NB4 (cell line): ENCODE measurements at places on chromosomes 4 and X.

GRCh38 chr4:118850488-118851173 lies 14.7 kb upstream of the SEC24D start:
- peak; percentile 43 for DNase-seq

DNA sequence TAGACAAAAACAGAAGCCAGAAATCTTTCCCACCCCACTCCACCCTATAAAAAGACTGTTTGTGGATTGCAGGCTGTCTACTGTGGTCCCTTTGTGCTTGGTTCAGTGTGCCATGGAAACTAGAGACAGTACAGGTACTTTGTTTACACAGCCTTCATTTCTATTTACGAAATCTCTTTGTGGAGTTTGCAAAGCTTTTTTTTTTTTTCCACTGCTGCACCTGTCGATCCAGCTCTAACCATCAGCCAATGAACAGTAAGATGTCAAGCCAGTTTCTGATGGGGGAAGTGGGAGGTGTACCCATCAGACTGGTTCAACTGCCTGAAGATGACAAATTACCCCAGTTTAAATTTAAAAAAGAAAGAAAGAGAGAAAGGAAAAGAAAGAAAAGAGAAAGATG lies 20.2 kb upstream of the LRBA start:
- DNase-seq = no peak

- no peak for DNase-seq
Measured at GRCh38 chr4:29900336-29900735, 819.8 kb upstream of the PCDH7 start.

GRCh38 chrX:39008549-39008948 lies 207.3 kb downstream of the MID1IP1 start:
- peak; percentile 76 for DNase-seq

DNA sequence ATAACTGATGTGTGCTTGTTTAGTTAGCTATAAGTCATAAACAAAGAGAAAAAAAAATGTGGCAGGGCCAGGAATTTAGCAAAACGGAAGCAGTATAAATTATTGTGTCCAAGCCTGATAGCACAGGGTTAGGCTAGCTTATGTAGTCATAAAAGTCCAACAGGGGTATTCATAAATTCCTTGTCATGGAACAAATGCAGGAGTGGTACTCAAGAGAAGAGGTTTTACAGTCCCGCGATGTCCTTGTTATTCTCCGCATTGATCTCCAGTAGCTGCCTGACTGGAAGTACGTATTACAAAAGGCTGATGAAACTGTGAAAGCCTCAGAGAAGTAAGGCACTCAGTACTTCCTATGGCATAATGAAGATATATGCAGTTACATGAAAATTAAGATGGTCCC lies 336.9 kb upstream of the TRAM1L1 start:
- no peak for DNase-seq

GRCh38 chr4:27790911-27791310 lies 930.3 kb downstream of the STIM2 start:
- DNase-seq = no peak

DNA sequence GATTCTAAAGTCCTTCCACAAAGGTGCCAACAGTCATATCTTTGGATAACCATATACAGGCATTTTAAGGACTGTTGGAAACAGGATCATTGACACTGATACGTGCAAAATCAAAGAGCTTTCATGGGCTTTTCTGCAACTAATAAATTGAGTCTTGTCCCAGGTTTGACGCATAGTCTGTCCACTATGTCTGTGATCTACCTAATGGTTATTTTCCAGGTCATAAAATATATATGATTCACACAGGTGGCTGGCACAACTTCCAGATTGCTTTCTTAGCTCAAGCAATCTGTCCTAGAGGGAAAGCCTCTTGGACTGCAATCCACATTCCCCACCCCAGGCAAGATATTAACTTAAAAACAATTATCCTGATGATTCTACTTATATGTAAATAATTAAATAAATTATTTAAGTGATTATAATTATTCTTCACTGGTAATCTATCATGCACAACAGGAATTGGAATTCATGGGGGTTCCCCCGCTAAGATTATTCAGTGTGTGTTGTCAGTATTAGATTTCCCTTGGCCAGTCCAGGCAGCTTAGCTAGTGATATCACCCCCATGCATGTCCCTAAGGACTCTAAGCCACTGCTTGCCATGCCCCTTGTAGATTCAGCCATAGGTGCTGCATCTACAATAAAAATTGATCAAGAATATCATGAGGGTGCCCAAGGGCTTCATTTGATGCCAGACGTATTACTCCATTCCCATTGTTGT lies 97.8 kb downstream of the TLL1 start:
- DNase-seq = no peak

DNA sequence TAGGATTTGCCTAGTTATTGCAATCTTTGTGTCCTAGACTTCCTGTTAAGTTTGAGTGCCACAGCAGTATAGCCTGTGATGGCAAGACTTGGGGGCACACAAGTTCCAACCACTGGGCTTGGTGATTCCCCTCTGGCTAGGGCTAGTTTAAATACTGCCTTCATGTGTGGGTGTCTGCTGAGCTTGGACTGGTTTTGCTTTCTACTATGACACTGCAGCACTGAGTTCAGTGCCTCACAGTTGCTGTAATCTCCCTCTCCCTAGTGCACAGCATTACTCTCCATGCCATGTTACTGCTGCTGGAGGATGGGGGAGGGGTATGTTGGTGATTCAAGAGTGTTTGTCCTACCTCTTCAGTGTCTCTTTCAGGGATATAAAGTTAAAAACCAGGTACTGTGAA lies 379.6 kb downstream of the IL15 start:
- no peak for DNase-seq

DNA sequence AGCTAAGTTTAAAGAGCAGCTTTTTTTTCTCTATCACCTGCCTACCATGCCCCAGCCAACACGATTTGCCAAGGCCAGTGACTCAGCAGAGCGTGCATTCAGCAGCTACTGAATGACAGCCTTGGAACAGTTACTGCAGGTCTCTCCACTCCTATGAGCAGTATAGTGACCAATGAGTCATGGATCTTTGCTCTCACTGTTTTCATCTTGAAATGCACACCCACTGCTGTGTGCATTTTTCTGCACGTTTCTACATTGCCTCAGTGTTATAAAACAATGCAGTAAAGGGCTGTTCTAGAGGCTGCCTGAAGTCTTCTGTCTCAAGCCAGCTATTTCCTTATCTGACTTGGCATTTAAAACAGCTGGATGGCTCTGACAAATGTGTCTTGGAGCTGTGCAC lies 66.0 kb upstream of the C4orf54 start:
- peak; percentile 24 for DNase-seq

DNA sequence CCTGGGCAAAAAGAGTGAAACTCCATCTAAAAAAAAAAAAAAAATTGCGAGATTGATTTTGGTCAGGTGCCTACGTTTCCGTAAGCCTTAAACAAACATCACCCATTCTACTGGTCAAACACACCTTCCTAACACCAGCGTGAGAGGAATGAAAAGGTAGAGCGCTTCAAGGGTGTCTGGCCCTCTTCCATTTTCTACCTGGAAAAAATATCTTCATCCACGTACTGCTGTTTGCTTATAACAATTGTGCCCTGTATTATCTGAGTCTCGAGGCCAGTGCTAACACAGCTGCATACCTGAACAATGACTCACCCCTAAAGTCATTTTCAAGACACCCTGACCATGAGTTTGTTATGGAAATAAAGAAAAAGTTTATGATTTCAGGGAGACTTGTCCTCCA lies 13.9 kb downstream of the TMSB4X start:
- no peak for DNase-seq

GRCh38 chrX:123348468-123348867 lies 164.4 kb downstream of the GRIA3 start:
- no peak for DNase-seq

GRCh38 chr4:109877400-109877799 lies 29.5 kb downstream of the LRIT3 start:
- DNase-seq = no peak

DNA sequence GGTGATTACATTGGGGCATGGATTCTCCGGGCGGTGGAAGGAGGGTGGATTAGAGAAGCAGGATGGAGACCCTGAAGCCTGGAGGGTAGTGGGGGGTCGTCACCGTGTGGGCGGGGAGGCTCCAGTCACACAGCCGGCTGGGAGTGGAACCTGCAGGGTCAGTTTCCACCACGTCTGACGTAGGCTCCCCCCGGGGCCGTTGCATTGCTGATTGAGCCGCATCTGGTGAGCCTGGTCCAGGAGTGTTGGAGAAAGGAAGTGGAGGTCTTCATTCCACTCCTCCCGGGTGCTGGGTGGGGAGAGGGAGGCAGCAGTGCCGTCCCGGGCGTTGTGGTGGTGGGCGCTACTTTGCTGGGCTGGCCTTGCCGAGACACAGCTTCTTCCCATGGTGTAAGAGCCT lies 28.1 kb downstream of the TBC1D14 start:
- DNase-seq = no peak

GRCh38 chr4:180710628-180711337 lies 1532.4 kb upstream of the TENM3 start:
- no peak for DNase-seq

DNA sequence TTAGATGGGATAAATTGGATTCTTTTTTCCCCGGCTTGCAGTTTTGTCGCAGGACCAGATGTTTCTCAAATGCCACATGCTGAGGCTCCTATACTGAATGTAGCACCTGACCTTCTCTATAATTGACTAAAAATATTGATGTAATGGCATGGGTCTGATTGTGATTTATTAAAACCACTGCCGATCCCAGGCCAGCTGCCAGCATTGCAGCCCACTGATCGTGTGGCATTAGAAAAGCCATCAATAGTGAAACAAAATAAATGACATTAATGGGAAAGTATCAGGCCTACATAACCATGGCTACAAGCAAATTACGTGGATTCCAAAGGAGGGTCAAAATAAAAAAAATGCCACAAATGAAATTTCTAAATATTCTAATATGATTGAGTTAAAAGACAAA lies 98.7 kb downstream of the MAB21L2 start:
- DNase-seq = no peak

DNA sequence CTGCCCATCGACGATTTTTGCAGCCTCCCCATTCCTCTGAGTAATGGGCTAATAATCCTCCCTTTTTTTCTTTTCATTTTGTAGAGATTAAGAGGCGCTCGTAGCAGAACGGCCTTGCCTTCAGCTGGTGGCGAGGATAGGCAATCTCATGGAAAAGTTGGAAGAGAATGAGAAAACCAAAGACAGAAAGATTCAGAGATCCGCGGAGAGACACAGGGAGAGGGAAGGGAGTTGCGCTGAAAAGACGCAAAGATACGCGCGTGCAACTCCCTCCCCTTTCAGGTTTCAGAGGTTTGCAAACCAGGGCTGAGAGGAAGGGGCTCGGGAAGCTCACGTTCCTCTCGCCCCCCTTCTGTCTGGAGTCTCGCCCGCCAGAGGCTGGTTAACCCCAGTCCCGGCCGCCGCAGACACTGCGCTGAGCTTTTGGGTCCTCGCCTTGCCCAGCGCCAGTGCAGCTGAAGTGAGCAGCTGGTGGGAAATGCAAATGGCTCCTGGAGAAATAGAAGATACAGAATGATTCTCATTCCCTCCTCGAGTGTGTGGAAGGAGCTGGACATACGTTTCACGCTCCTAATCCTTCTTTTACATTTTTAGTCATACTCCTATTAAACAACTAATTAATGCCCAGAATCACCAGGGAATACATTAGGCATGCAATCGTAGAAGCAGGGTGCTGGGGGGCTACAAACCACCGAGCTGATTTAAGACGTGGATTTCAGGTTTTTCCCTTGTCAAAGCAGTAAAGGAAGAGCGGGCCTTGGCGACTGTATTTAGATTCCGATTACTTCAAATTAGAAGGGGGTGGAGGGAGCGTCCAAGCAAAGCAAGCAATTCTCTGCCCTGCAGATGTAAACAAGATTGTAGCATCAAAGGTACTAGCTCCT lies 16.6 kb upstream of the PITX2 start:
- no peak for DNase-seq

DNA sequence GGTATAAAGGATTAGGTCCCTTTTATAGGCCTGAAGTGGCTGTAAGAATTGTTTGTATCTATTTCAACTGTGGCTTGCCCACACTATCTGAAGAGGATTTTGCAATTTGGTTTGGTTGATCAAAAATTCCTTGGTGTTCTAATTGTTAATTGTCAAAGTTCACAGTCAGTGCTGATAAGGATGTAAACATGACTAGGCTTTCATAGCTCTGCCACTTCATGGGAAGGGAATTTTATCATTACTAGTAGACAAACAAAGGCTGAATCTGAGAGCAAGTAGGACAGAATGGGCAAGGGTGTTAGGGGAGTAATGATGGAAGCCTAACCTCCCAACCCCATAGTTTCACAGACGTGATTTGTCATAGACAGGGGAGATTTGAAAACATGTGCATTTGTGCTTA lies 1131.7 kb downstream of the SH3BGRL start:
- DNase-seq = no peak

- peak; percentile 23 for DNase-seq
Measured at GRCh38 chr4:76200771-76201231, 12.8 kb downstream of the SCARB2 start.

- peak; percentile 31 for DNase-seq
Measured at GRCh38 chrX:118978451-118978850, 4.0 kb downstream of the LONRF3 start.

DNA sequence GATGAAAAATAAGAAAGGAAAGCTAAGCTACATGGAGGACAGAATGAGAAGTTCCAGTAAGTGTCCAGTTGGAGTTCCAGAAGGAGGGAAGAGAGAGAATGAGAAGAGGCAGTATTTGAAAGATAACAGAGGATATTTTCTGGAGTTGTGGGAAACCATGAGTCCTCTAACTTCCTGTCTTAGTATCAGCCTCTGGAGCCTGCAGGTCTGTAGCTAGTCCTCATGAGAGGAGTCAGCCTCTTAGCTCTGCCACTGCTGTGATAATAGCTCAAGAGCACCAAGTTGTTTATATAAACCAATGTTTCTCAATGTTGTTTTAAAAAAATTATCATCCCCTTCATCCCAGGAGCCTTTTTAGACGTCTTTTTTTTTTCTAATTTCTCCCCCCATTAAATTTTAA lies 2.4 kb upstream of the PLAC1 start:
- no peak for DNase-seq

DNA sequence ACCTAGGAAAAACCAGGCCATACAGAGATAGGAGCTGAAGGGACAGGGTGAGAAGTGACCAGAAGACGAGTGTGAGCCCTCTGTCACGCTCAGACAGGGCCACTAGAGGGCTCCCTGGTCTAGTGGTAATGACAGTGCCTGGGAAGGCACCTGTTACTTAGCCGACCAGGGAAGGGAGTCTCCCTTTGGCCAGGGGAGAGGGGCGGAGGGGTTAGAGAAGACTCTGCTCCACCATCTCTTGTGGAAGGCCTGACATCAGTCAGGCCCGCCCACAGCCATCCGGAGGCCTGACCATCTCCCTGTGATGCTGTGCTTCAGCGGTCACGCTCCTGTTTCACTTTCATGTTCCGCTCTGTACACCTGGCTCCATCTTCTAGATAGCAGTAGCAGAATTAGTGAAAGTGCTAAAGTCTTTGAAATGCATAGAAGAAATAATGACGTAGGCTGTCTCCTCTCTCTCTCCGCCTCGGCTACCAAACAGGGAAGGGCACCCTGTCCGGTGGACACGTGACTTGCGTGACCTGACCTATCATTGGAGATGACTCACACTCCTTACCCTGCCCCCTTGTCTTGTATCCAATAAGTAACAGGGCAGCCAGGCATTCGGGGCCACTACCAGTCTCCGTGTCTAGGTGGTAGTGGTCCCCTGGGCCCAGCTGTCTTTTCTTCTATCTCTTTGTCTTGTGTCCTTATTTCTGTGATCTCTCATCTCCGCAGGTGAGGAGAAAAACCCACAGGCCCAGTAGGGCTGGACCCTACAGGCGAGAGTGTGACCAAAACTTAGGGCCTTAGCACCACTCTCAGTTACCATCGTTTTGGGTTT lies 26.7 kb downstream of the HTT-AS start:
- DNase-seq = peak; percentile 77

GRCh38 chrX:144722307-144722706 lies 525.0 kb upstream of the SPANXN1 start:
- peak; percentile 7 for DNase-seq
